Caco-2 (cell line): ENCODE measurements at places on chromosomes 11 and 22.
A peak's percentile ranks its signal among the peaks of the same experiment; 100 is the strongest.

DNA sequence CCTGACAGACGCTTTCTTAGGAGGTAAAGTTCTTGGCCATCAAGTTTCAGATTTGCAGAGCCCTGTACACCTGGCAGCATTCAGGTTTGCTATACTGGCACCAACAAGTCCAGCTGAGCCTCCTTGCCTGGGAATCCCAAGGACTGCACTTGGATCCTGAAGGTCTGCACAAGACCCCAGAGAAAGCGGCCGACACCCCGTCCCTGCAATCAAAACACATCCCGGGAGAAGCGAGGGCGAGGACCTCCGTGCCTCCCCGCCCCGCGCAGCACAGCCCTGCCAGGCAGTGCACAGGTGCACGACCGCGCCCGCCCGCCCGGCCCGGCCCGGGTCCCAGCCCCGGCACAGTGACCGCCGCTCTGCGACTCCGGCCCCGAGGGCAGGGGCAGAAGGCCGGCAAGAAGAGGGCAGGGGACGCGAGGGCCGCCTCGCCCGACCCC lies 559 bp downstream of the MRTFA start:
- peak overlapping the region; percentile 88 for H3K27ac ChIP-seq
- no peaks in the 10 kb centered on the region for H3K36me3 ChIP-seq
- DNase-seq = no peak

DNA sequence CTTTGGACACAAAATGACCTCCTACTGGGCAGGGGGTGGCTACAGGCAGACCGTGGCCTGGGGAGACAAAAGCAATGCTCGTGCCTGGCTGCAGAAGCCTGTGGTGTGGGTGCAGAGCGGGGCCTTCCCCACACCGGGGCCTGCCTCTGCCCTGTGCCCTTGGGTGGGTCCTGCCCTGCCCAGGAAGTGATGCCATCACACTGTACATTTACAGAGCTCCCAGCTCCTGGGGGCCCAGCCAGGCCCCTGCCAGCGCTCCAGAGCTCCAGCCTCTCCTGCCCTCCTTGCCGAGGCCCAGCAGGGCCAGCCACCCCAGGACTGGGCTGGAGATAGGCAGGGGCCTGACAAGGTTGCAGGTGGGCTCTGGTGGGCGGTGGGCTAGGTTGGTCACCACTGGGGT lies 40.1 kb downstream of the MUC5B start:
- H3K27ac ChIP-seq = peak overlapping the region; percentile 74
- DNase-seq = no peak
- peaks cover 5% of the 10 kb centered on the region for H3K4me1 ChIP-seq
- no peaks in the 10 kb centered on the region for H3K27me3 ChIP-seq
- no peaks in the 10 kb centered on the region for H3K36me3 ChIP-seq

DNA sequence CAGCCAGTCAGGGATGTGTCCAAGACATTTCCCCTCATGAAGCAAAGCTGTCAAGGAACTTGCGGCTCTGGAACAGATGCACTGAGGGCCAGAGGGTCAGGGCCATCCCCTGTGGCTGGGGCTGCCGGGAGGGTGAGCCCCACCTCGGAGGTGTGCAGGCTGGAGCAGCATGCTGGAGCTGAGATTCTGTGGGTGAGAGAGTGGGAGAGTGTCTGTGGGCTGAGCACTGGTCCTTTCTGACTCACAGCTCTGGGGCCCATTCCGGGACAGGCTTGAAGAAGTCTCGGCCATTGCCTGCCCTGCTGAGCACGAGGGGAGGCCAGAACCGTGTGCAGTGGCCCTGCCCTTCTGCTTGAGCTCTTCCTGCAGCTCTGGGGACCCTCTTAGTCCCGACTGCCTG lies 2.1 kb downstream of the OMP start:
- DNase-seq = no peak
- no peaks in the 10 kb centered on the region for H3K27me3 ChIP-seq
- H3K4me3 ChIP-seq = no peak overlapping the region
- no peaks in the 10 kb centered on the region for H3K36me3 ChIP-seq

GRCh38 chr11:108009497-108010370 lies 1.0 kb downstream of the CUL5 start:
- H3K4me1 ChIP-seq = peaks cover 22% of the 10 kb centered on the region
- peak; percentile 68 for DNase-seq
- H3K27me3 ChIP-seq = no peaks in the 10 kb centered on the region
- no peaks in the 10 kb centered on the region for H3K36me3 ChIP-seq

DNA sequence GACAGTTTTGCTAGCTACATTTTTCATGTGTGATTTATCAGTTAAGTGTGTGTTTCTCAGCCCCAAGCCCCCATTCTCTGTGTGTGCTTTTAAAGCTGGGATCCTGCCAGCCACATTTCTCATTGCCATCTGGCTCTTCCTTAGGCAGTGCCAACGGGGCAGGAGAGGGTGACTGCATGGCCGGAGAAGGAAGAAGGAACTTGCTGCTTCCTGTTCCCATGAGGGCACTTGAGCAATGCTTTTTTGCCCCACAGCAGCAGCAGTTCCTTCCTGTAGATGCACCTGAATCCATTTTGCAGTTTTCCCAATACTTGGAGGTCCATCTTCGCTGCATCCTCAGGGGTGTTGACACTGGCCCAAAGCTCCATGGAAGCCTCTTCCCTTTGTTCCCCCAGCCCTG lies 37.5 kb downstream of the TNRC6B start:
- peaks cover 12% of the 10 kb centered on the region; the same call in 1 of the 2 replicates for H3K4me1 ChIP-seq
- H3K27me3 ChIP-seq = no peaks in the 10 kb centered on the region
- H3K4me3 ChIP-seq = no peak overlapping the region
- no peak for DNase-seq

DNA sequence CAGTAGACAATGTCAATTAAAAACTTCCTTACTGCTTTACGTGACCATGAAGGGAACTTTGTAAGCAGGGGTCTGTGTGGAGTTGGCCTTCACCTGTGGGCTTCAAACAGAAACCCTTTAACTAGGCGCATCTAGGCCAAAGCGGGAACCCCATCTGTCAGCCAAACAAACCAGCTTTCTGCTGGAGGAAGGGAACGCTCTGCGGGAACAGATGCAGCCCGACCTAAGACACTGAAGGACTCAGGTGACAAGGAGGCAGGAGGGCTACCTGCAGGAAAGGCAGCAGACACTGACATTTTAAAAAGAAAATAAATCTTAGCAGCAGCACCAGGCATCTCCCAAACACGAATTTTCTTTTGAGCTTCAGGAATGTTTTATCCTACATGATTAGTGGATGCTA lies 78.4 kb downstream of the CADM1 start:
- DNase-seq = no peak
- no peaks in the 10 kb centered on the region; the same call in 1 of the 2 replicates for H3K36me3 ChIP-seq

- H3K4me3 ChIP-seq = no peak overlapping the region
- no peaks in the 10 kb centered on the region for H3K27me3 ChIP-seq
- H3K27ac ChIP-seq = no peak overlapping the region
- no peak for DNase-seq
- H3K36me3 ChIP-seq = no peaks in the 10 kb centered on the region
These were observed 28.1 kb downstream of the ME3 start for GRCh38 chr11:86644291-86644690.

DNA sequence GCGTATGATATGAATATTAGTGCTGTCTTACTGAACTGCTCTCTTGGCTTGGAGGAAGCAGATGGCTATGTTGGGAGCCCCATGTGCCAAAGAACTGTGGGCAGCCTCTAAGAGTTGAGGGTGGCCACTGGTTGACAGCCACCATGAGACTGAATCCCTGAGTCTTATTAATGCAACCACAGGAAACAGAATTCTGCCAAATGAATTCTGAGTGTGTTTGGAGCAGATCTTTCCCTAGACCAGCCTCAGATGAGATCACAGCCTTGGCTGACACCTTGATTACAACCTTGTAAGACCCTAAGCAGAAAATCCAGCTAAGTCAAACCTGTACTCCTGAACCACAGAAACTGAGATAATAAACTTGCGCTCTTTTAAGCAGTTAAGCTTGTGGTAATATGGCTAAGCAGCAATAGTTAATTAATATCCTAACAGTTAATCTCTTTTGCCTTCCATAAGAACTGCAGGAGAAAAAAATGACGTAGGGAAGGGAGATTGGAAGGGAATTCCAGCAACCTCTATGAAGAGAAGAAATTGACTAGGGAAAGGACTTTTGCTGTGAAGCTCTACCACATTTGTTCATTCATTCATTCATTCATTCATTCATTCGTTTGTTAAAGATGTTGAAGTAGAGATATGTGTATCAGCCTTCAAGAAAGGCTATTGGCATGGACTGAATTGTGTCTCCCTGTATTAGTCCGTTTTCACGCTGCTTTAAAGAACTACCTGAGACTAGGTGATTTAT lies 26.8 kb downstream of the ADM start:
- H3K36me3 ChIP-seq = no peaks in the 10 kb centered on the region
- peaks cover 33% of the 10 kb centered on the region for H3K4me1 ChIP-seq
- no peak overlapping the region for H3K27ac ChIP-seq

DNA sequence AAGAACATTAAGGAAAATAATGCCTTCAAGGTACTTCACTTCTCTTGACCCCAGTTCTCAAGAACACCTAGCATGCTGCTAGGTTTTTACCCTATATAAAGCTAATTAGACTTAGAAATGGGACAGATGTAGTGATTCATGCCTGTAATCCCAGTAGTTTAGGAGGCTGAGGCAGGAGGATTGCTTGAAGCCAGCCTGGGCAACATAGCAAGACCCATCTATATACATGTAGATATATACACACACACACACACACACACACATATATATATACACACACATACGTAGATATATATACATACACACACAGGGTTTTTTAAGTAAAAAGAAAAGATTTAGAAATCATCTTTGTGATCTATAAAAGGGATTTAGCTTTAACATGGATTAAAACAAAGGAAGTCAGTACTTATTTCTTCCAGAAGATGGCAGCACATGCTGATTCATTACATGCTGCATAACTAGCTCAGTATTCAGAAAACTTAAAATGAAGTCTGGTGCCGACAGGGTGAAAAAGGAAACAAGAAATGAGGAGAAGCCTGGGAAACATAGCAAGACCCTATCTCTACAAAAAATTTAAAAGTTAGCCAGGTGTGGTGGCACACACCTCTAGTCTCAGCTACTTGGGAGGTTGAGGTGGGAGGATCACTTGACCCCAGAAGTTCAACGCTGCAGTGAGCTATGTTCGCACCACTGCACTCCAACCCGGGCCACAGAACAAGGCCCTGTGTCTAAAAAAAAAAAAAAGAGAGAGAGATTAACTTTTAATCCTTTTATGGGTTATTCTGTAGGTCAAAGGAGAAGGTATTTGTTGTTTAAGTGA lies 28.5 kb upstream of the RBX1 start:
- no peaks in the 10 kb centered on the region for H3K4me1 ChIP-seq
- DNase-seq = no peak
- no peaks in the 10 kb centered on the region for H3K27me3 ChIP-seq
